ENCODE measurements at places on chromosomes 5 and 9. TPM values are rescaled to one million over a fixed set of nuclear protein-coding genes. Genes with fewer than 3 reads are reported as not detected.
A peak's percentile ranks its signal among the peaks of the same experiment; 100 is the strongest.

- DNase-seq, result no peak
Measured at GRCh38 chr9:35727676-35728040, 4.3 kb downstream of the TLN1 start.

- DNase-seq, result no peak
Measured at GRCh38 chr5:67221487-67222242, 25.1 kb upstream of the CD180 start.

DNA sequence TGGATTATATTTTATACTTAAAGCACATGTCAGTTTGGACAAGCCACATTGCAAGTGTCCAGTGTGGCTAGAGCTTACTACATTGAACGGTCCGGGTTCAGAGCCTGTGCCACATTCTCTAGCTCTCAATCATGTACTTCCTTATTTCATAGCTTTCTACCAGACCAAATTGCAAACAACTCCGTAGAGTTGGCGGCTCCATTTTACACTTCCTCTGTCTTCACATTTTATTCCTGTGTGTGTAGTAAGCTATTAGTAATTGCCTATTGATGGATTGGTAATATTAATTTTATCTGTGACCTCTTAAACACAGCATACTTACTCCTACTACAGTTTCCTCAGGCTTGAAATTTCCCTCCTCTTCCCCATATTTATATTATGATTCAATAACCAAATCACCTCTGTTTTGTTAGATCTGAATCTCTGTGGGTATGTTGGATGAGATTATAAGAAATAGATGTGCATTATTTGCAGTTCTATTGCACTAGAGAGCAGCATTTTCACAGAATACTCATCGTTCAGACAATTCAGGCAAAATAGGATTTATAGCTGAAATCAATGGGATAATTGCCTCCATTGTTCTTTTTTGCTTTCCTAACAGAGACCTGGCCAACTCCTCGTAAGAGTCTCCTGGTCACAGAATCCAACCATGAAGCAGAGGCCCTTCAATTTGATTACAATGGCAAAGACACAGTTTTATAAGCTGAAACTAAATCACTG lies 29.0 kb upstream of the C9orf72 start:
- DNase-seq, result no peak

- DNase-seq, result no peak
Measured at GRCh38 chr5:168110870-168111832, 180.3 kb upstream of the WWC1 start.

- DNase-seq, result no peak
Measured at GRCh38 chr5:158288272-158288657, 429.3 kb upstream of the CLINT1 start.

GRCh38 chr9:78280982-78281668 lies 15.8 kb upstream of the PSAT1 start:
- DNase-seq, result peak; percentile 70

DNA sequence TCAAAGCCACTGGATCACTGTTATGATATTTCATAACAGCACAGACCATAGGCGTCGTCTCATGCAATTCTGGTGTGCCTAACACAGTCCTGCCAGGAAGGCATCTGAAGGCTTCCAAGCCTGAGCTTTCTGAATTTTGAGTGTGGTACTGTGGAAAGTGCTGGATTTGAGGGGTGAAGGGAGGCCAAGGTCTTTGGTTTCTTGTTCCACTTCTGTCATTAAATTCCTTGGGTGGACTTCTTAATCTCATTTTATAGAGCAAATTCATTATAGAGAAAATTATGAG lies 441.3 kb upstream of the PIK3R1 start:
- no peak for DNase-seq

The FAM170A gene
- not detected for total RNA-seq

The FSD1L gene
- total RNA-seq, result 20.3 TPM

The PHF24 gene
- total RNA-seq, result 0.11 TPM

The PCA3 gene
- total RNA-seq, result not detected

The TXNDC8 gene
- total RNA-seq, result not detected
